ENCODE measurements at places on chromosomes 5 and 9.

DNA sequence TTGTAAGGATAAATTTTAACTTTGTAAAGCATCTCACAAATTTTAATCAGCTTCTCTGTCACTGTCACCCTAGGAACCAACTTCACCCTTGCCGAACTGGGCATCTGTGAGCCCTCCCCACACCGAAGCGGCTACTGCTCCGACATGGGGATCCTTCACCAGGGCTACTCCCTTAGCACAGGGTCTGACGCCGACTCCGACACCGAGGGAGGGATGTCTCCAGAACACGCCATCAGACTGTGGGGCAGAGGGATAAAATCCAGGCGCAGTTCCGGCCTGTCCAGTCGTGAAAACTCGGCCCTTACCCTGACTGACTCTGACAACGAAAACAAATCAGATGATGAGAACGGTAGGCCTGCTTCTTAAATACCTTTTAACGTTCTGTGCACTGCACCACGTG, 916.3 kb upstream of the WWC1 start:
- no peak for DNase-seq

DNA sequence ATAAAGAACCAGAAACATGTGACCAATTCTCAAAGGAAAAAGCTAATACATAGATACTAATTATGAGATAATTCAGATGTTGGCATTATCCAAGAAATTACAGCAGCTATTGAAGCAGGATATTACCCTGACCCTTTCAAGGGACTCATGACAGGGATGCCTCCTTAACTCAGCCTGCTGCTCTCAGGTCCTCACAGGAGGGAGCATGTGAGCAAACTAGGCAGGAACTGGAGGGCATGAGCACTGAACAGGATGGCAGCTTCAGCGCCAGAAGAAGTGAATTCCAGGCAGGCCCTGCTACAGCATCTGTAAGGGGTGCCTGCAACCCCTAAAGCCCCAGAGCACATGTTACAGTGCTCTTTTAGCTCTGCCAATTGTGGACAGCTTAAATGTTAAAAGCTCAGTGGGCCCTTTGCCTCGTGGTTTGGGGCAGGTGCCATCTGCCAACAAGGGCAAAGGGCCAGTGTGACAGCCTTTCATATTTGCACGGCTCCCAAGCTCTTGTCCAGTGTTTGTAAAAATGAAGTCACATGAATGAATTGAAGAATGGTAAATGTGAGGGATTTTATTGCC, 464.7 kb upstream of the COX7C start:
- DNase-seq: no peak

DNA sequence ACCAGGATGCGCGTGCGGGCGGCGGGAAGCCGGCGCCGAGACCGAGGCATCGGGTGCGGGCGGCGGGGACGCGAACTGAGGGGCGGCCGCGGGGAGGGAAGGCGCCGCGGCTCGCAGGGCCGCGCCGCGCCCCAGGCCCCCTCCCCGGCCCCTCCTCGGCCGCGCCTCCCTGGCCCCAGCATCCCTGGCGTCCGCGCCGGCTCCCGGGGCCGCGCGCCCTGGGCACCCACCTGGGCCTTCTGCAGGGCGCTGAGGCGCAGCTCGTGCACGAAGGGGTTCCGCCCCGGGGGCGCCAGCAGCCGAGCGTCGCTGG, 324 bp downstream of the LPCAT1 start:
- no peak for DNase-seq

GRCh38 chr9:5278486-5278885, 26.0 kb downstream of the RLN2 start:
- no peak for DNase-seq

GRCh38 chr9:22244139-22245011, 202.2 kb upstream of the DMRTA1 start:
- no peak for DNase-seq

DNA sequence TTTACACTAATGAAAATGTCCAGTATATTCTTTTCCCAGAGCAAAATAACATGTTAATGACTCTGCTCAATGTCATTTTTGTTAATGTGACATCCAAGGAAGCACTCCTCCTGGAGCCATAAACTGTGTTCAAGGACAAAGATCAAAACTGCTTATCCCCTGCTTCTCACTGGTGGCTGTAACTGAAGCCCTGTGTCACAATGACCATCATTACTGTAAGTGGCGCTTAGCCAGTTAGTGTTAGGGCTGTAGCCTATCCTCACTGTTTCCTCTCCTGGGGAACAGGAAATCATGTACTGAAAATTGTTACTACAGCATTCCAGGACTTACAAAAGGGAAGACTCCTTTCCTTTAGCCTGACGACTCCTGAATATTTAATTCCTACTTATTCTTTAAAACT, 71.7 kb upstream of the COX7C start:
- DNase-seq: no peak

DNA sequence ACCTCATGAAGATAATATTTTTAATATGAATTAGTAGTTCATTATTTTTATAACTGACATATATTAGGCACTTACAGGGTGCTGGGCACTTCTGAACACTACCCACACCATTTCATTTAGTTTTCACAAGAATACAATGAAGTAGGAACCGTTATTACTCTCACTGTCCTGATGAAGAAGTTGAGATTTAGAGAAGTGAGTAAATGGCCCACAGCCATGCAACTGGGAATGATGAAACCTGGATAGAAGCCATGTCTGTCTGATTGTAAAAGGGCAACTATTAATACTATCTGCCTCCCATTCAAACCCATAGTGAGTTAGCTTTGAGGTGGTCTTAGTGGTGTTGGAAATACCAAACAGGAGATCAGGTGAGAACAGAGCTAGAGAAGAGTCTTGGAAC, 29.6 kb upstream of the OTULINL start:
- no peak for DNase-seq

DNA sequence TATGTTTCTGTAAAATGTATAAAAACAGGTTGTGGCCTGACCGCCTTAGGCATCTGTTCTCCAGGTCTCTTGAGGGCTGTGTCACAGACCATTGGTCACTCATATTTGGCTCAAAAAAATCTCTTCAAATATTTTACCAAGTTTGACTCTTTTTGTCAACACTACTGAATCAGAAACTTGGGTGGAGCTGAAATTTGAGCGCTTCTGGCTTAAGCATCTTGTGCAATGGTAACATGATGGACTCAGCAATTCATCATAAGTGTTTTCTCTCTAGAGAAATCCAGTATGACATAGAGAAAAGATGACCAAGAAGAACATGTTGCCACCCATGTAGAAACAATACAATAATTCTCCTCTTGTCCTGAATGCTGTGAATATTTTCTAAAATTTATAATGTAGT, 387.9 kb downstream of the MAT2B start:
- DNase-seq: no peak

DNA sequence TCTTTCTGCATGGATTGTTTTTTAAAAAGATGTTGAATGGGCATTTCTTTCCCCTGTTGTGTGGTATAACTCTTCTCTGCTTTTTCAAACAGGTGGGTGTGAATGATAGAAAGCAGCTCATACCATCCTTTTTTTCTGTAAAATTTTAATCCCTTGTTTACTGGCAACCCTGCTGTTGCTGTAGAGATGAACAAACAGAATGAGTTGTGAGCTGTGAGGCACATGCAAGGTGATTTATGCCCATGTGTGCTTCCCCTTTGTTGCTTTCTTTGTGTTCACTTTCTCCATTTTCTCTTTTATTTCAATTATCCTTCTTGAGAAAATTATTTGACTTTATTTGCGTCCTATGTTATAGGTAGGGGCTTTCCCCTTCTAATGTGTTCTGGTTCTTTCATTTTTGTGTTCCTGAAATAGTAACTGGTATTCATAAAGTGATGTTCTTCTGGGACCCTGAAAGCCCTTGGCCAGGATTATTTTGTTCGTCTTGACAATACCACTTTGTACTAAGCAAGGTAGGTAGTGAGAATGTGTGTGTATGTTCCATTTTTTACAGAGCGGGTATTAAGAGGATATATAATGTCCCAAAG, 79.9 kb downstream of the AOPEP start:
- no peak for DNase-seq

DNA sequence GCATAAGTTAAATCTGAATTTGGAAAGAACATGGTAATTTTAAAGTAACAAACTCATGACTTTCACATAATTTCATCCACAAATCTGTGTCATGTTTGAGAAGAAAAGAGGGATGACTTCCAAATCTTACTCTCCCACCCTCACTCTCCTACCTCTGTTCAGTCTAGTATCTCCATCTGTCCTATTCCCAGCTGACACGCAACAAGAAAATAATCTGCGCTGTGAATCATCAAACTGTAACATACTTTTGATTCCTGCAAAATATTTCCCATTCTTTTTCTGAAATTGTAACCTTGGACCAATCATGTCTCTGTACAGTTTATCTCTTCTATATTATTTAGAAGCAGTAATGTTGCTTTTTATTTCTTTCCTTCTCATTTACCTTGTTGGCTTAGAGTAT, 91.4 kb downstream of the SLC12A2 start:
- DNase-seq: no peak

DNA sequence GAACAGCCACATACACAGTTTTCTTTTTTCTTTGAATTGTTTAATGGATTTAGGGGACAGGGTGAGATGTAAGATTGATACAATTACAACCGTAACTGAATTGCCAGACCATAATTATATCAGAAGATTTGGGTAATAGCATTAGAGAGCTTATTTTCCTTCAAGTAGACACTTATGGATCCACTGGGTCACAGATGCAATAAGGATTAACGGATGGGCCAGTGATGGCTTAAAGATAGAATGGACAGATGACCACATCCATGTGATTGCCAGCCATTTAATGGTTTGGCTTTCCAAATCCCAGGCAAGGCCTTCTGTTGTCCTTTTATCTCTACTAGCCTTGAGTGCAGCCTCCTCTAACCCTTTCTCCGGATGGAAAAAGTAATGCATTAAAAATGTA, 94.7 kb upstream of the NUDT12 start:
- no peak for DNase-seq

DNA sequence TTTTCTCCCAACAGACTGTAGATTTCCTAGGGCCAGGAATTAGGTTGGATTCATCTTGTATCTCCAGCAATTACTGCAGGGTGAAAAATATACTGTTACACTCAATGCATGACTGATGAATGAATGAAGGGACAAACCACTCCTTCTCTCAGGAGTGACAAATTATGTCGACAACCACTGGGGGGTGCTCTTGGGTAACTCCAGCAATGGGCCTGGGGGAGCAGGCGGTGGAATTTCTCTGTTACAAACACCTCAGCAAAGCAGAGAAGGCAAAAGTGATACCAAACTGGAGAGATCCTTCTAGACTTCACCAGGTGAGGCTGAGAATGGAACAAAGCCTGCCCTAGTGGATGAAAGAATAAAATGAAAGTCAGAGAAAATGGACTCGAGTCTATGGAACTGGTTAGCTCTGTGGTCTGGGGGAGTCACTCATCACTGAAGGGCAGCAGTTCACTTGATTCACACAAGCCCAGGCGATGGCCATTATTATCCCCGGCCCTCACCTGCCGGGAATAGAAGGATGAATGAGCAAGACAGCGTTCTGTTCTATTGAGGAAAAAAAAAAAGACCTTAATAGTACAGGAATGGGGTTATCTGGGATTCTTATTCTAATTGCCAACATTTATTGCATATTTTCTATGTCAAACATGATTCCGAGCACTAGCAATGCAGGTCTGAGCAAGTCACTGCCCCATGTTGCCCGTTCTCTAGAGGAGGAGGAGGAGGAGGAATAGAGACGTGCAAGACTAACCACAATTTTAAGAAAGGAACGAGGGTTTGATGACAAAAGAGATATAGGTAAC, 341.1 kb downstream of the ASTN2 start:
- no peak for DNase-seq

- no peak for DNase-seq
Measured at GRCh38 chr5:45533663-45534062, 162.5 kb downstream of the HCN1 start.

DNA sequence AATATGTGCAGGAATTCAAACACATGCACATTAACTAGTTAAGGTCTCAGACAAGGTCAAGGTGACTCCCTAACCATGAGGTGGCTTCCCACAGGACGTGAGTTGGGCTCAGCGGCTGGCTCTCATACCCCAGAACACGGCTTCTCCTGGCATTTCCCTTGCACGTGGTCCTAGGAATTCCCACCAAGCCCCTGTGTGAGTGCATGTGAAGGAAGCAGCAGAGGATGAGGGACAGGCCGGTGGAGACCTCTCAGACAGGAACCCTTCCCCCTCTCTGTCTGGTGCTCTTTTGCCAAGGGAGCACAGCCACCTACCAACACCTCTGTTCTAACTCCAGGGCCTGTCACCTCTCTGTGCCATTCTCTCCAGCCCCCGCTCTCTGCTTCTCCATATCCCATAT, 271.0 kb downstream of the FSTL4 start:
- DNase-seq: no peak

GRCh38 chr5:135195270-135195608, 161.2 kb upstream of the PITX1 start:
- no peak for DNase-seq

DNA sequence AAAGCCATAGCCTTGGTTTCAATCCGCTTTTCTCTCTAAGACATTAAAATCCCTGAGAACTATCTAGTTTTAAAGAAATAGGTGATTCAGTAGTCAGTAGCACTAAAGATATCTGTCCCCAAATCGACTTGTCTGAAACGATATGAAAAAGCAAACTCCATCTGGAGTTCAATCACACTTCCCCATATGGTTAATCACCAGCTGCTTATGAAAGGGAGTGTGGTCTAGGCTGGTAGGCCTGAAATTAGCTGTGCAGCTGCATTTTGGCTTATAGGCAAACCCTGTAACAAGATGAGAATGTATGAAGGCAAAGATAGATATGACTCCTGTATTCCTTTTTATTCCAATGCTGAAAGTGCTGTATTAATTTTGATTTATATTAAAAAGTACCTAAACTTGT, 65.9 kb downstream of the DMRTA1 start:
- no peak for DNase-seq

GRCh38 chr5:24539613-24540012, 105.2 kb downstream of the CDH10 start:
- DNase-seq: no peak

DNA sequence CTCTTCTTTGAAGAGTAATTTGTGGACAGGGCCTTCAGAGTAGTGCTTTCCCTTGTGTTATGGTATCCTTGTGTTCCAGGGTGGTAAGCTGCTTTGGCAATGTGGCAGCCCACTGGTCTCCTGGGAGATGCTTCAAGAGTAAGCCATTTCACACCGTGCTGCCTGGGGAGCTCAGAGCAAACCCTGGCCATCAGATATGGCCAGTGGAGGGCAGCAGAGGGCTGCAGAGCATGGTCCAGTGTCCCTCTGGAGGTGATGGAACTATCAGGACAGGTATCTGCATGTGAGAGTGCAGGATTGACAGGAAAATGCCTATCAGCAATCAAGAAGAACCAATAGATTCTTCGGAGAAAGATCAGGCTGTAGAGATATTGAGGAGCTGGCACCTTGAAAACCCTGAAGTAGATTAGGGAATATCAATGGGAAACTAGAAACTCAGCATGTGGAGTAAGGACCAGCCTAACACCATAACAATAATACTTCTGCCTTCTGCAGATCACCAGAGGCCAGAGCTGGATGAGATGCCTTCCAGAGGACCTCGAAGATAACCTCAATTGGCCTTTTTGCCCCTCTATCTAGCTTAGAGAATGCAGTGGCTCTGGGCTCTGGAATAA, 90.8 kb downstream of the PLPPR1 start:
- DNase-seq: no peak

GRCh38 chr5:90476391-90476790, 1.7 kb downstream of the POLR3G start:
- no peak for DNase-seq
